Thyroid gland (tissue), 4 donors: ENCODE measurements at places on chromosomes 7 and 10. TPM values are rescaled to one million over a fixed set of nuclear protein-coding genes. Genes with fewer than 3 reads are reported as not detected.

Gene ETV1
- total RNA-seq, result 8.9 TPM

DNA sequence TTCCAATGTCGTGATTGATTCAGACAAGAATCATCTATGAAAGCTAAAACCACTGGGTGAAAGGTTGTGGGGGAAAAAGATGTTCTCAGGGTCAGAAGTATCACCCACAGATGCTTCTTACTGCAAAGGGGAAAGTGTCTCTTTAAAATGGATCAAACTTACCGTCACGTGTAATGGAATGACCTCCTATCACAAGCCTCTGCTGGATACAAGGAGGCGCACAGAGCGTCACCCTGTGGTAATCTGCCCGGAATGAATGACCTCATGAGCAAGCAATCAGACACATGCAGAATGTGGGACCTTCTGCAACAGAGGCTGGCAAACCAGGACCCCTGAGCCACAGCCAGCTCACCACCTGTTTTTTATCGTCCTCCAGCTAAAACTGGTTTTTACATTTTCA lies 33.0 kb downstream of the WIPF3 start:
- no peaks in the 10 kb centered on the region for H3K4me1 ChIP-seq
- no peak overlapping the region for H3K27ac ChIP-seq

GRCh38 chr10:114650266-114650665 lies 7.8 kb downstream of the ABLIM1 start:
- H3K27ac ChIP-seq, result no peak overlapping the region
- peaks cover 28% of the 10 kb centered on the region for H3K4me1 ChIP-seq
- H3K36me3 ChIP-seq, result no peaks in the 10 kb centered on the region
- DNase-seq, result no peak
- no peak overlapping the region for H3K4me3 ChIP-seq
- no peaks in the 10 kb centered on the region for H3K27me3 ChIP-seq

- no peaks in the 10 kb centered on the region for H3K27me3 ChIP-seq
- H3K4me1 ChIP-seq, result peaks cover 5% of the 10 kb centered on the region
- DNase-seq, result no peak
- no peaks in the 10 kb centered on the region for H3K36me3 ChIP-seq
- H3K4me3 ChIP-seq, result no peak overlapping the region
- no peak overlapping the region for H3K27ac ChIP-seq
These were observed 84.3 kb upstream of the INSIG1 start for GRCh38 chr7:155213385-155213784.

GRCh38 chr10:110495731-110496552 lies 1.8 kb upstream of the DUSP5 start:
- peak overlapping the region; percentile 84 for H3K27ac ChIP-seq
- DNase-seq, result peak; percentile 14
- H3K4me3 ChIP-seq, result no peak overlapping the region
- H3K4me1 ChIP-seq, result peaks cover 15% of the 10 kb centered on the region

Gene RBP4
- total RNA-seq, result 5.4 TPM
